ENCODE measurements at places on chromosomes 2 and 18. TPM values are rescaled to one million over a fixed set of nuclear protein-coding genes. Genes with fewer than 3 reads are reported as not detected.

Gene C2orf76
- total RNA-seq, result 15.4 TPM

Gene ATP9B
- 8.2 TPM for total RNA-seq

Gene CRYBA2
- not detected for total RNA-seq

Gene TACR1
- total RNA-seq, result 0.14 TPM

Gene STARD6
- total RNA-seq, result not detected

- no peak for DNase-seq
Measured at GRCh38 chr2:118118479-118118878, 30.2 kb downstream of the INSIG2 start.

DNA sequence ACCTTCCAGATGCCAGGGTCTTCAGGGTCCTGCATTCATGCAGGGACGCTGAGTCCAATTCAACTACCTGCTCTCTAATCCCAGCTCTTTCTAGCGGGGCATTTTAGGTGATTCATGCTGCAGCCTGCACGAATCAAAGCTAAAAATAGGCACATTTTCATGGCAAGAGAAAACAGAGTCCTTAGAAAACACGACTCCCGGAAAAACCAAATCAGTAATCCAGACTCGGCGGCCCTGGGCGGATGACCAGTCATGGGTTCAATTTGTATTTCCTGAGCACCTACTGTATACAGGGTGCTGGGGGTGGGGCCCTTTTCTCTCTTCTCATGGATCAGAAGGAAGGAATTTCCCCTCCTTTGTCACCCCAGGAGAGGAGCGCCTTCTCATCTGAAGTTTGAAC lies 64.4 kb downstream of the LONRF2 start:
- DNase-seq, result no peak

- DNase-seq, result no peak
Measured at GRCh38 chr18:44743631-44744030, 62.9 kb downstream of the SETBP1 start.
